ENCODE measurements at places on chromosomes 5 and 9.

DNA sequence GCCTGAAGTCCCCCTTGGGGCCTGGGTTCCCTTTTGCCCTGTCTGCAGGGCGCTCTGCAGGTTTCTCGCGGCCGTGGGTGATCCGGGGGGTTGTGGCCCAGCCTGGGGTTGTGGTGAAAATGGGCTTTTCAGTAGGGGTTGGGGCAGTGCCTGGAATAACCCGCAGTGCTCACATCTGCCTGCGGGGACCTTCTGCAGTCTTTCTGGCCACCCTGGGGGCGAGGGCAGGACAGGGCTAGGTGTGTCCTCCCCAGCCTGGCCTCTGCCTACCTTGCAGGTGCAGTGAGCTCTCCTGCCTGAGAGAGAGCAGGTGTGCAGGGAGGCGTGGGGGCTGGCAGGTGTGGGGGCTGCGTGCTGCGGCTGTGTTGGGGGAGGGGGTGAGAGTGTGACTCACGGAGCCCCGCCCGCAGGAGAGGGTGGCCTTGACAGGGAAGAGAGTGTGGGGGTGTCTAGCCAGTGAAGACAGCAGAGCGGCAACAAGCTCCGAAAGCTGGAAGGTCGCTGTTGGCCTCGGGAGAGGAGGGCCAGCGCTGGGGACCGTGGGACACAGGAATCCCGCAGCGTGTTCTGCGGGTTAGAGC lies 131.4 kb downstream of the MRPL36 start:
- DNase-seq: no peak

GRCh38 chr9:128611600-128612394 lies 44.9 kb downstream of the DYNC2I2 start:
- no peak for DNase-seq

DNA sequence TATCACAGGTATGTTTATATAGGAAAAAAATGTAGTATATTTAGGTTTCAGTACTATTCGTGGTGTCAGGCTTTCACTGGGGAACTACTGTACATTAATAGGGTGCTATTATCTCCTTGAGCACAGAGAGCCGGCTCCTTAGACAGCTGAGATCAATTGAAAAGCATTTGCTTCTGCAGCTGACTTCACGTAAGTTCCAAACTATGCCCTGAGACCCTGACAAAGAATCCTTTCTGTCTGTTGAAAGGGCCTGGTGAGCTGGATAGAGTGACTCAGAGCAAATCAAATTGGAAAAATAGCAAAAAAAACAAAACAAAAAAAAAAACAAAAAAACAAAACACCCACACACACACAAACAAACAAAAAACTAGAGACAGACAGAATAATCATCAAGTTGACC lies 652.0 kb downstream of the MTRR start:
- no peak for DNase-seq

DNA sequence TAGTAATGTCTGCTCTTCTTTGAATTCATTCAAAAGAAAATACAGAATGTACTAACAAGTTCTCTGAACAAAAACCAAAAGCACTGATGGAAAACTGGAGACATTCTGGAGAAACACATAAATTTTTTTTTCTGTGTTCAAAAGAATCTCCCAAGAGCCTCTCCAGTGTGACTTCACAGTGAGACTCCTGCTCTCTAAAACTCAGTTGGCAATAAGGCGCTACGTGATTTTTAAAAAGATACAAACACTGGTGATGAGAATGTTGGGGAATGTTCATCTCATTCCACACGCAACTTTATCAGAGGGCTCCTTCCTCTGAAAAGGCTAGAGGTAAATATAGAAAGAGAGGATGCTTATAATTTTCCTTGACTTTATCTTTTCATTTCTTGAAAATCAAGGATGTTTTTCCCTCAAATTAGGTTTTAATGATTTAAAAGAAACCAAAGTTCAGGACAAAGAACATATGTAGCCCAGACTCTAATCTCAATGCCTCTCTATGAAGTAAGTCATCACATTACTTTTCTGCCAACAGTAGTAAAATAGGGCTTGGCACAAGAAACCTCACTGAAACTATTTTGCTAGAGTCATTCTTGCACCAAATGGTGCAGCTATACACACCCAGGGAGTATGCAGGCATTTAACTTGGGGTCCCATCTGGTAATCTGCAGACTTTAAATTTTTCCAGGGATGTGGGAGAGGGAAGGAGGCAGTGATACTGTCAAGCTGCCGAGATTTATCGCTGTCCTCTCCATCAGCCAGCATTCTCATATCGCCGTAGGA lies 12.9 kb upstream of the AOPEP start:
- DNase-seq: no peak

GRCh38 chr9:34675048-34675714 lies 12.7 kb upstream of the CCL27 start:
- no peak for DNase-seq

DNA sequence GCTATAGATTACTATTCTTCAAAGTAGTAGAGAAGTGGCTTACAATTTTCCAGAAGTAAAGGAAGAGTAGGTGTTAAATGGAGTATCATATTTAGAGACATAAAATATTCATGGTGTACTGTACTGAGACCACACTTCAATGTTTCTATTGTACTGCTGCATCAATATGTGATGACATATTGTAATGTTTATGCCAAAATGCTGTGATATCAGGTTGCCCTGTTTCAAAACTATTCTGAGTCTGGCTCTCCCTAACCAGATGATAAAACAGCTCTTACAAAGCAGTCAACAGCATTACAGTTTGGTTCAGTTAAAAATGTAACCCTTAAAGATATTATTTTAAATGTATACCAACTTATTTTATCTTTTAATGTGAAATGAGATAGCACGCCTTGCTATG lies 30.8 kb upstream of the ACOT12 start:
- DNase-seq: no peak

DNA sequence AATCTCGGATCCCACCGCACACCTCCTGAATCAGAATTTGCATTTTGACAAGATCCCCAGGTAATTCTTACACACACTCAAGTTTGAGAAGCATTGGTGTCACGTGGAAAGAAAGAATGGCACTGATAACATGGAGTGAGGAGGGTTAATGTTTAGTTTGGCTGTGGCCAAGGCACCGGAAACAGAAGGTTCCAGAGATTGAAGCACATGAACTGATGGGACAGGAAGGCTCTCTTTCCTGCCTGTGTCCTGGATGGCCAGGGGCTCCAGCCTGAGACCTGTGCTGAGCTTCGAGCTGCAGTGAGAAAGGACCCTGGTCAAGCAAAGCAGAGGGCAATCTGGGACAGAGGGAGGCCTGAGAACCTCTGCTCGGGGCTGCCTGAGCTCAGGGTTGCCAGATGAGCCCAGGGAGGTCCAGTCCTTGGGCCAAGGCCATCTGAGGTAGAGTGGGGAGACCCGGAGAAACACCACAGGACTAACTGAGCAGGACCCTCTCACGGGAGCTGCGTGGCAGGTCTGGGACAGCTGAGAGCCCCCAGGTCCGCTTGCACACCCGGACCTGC lies 27.3 kb downstream of the AFAP1L1 start:
- no peak for DNase-seq

- DNase-seq: no peak
Observed at GRCh38 chr9:118455788-118456187, 751.6 kb downstream of the TLR4 start.

DNA sequence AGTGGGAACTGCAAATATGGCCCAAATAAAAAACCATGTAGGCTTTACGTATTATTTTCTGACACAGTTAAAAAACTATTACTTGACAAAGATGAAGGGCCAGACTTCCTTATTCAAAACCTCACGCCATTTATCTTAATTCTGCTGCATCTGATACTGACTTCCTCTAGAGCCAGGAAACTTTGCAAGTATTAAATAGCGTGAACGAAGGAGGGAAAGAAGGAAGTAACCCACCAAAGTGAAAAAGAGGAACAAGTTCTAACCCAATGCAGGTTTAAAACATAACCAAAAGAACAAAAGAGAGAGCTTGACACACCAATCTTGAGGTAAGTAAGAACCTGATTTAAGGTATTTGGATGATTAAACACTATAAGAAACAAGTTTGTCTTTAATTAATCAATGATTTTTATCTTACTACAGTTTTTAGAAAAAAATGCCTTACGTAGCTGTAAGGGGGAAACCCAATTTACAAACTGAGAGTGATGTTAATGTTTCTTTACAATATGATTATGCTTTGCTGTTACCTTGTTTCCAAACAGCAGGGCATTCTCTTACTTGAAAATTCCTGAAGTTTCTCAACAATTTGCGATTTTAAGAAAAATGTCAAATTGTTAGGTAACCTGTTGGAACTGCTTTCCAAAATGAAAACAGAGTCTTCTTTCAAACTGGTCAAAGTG lies at the start of gene GAPT:
TSS of gene GAPT (plus strand) at position 220 of the 677 bp plus-strand sequence. CDS start 3,102 bp downstream, outside the sequence.
- DNase-seq: no peak

All from NCI-H1436 treated with DMSO at 0.1 percent for 48 hours (cell line).